ENCODE measurements at places on chromosomes 16 and 17.
A peak's percentile ranks its signal among the peaks of the same experiment; 100 is the strongest.

- DNase-seq, result no peak
These were observed 4.2 kb downstream of the SHISA6 start for GRCh38 chr17:11245187-11245586.

GRCh38 chr17:41635121-41636097 is 11.0 kb upstream of the KRT17 start:
- DNase-seq, result no peak

DNA sequence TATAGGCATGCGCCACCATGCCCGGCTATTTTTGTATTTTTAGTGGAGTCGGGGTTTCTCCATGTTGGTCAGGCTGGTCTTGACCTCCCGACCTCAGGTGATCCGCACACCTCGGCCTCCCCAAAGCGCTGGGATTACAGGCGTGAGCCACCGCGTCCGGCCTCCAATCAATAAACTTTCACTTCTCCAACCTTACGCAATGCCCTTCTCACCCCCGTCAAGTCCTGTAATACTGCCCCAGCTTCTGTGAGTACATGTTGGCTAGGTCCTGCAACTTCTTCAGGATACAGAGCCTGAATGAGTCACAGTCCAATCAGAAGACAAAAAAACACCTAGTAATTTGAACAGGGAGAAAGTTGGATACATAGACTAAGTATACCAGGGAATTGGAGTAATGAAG is 47.1 kb upstream of the PHOSPHO1 start:
- peak; percentile 42 for DNase-seq

GRCh38 chr16:14249291-14250032 is 178.3 kb downstream of the MRTFB start:
- peak; percentile 44 for DNase-seq

GRCh38 chr16:88846088-88846487 is 10.7 kb downstream of the GALNS start:
- no peak for DNase-seq

DNA sequence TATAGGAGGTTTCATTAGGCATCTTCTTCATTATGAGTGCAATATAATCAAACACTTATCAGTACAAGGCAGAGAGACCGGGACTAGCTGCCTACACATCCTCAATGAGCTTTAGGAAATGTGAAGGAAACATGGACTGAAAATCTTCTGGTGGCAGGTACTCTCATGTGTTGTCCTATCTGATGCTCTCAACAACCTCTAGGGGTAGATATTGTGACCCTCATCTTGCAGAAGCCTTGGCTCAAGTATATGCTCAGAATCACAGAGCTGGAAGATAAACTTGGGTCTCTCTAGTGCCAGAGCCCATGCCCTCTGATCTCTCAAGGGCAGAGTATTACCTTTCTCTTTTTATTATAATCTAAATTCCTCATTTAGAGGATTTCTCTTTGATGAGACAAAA is 181.6 kb upstream of the C17orf78 start:
- no peak for DNase-seq

- DNase-seq, result no peak
These were observed 6.8 kb downstream of the SLC35B1 start for GRCh38 chr17:49700960-49701359.

DNA sequence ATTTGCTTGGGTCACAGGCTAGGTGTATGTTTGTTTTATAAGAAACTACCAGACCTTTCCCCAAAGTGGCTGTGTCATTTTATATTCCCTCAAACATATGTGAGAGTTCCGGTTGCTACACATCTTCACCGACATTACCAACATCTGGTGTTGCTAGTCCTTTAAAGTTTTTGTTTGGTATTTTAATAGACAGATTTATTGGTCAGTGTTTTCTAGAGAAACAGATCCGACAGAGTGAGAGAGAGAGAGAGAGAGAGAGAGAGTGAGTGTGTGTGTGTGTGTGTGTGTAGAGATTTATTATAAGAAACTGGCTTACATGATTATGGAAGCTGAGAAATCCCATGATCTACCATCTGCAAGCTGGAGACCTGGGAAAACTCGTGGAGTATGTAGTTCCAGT is 31.0 kb downstream of the LDHD start:
- DNase-seq, result no peak

DNA sequence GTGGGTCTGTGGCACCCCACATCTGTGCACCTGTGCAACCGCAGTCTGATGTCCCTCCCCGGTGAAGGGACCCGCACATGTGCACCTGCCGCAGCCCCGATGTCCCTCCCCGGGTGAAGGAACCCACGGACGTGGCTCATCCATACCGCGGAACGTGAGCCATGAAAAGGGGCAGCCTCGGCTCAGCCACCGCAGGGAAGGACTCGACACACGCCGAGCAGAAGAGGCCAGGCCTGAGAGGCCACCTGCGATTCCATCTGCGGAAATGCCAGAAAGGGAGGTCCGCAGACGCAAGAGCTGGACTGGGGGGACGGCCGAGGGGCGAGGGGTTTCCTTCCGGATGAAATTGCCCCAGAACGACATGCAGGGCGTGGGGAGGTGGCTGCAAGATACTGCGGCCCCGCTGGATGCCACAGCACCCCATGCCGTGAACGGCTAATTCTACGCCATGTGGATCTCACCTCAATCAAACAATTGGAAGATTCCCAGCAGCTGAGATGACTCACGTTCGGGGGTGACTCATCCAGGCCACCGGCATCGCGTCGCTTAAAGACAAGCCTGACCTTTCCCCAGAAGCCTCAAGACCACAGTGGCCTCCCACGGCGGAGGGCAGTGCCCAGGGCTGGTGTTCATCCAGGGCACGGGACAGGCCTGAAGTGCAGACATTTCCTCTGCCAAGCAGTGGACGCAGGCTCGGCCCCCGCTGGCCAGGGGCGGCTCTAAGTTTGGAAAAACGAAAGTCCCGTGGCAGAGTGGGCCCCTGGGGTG is 21.0 kb downstream of the SOX8 start:
- no peak for DNase-seq

DNA sequence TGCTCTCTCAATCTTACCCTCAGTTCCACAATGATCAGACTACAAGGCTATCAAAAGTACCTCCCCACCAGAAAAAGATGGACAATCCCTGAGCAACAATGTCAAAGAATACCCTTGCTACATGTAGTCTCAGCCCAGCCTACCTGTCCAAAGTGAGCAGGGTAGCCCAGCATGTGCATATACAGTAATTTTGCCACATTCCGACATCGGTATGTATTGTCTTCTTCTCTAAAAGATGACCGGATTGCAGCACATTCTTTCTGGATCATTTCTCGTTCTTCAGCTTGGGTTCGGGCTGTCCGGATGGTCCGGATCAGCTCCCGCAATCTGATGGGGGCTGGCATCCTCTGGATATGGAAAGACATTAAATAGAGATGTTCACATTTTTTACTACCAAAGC is 19.5 kb downstream of the AP1G1 start:
- no peak for DNase-seq

DNA sequence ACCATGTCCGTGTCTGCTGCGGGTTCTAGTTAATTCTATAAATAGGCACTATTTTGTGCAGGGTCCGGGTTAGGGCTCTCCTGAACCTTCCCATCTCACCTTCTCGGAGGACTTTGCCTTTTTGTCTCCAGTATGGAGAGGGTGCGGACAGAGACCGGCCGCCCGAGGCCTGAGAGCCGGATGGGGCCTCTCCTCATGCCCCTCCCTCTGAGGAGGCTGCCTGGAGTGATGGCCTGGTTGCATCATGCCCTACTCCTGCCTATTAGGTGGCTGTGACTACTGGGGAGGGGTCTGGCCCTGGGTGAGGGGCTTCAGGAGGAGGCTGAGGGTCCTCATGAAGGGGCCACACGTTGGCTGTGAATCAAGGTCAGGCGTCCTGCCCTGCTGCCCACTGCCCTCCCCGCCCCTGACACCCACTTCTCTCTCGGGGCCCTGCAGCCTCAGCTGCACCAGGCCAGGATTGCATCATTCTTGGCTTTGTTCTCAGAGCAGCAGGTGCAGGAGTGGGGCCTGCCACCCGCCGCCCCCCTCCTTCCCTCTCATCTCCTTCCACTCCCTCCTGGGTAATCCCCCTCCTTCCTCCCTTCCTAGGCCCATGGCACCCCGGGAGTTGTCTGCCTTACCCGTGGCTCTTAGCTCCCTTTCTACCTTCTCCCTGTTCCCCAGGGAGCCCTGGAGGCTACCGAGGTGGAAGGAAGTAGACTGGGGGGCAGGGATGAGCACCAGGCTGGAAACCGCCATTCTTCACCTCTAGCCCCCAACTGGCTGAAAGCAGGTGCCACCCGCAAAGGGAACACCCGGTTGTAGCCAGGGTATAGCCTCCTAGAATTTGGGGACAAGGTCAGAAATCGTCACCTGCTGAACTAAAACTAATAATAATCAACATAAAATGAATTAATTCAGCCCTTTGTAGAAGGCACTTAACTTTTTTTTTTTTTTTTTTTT is 12.7 kb upstream of the ARHGAP23 start:
- DNase-seq, result no peak

DNA sequence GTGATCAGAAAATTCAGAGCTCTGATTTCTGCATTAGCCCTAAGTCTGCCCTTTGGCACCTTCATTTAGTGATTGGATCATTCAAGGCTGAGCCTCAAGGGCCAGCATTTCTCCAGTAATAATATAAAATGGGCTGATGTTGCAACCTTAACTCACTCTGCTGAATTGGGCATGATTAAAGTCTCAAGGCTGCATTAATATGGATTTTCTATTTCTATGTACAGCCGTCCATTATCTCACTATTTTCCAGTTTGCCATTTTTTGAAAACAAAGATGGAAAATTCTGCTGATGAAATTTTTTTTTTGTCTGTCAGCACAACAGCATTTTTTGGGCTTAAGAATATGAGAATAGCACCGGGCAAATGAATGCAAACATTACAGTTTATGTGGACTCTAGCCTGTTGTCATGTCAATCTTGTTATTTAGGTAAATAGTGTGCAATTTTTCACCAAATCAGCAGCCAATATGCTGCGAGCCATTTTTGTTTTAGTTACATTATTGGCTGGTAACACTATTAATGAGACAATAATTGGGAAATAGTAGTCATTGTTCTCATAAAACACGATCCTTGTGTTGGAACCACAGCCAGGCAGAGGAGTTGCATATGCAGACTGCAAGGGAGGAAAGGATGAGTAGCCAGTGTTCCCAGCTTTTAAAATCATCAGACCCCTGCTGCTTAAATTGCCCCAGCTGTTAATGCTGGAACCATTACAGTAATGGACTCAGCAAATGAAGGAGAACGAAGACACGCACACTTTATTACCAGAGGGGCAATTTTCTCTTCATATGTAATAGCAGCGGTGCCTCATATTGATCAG is 10.5 kb downstream of the FTO start:
- no peak for DNase-seq

DNA sequence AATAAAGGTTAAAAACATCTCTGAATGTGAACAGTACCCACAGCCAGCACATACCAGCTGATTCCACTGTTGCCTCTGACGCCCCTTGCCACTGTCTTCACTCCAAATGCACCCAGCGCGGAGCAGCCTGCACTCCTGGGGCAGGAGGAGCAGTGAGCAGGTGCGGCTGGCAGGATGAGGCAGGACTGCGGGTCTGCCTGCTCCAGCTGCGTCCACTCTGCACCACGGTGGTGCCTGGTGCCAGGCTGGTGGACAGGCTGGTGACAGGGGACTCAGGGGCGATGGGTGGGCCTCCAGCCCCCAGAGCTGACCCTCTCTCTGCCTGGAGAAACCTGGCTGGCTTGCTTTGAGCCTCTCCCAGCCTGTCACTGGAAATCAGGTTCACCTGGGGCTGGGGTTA is 9.4 kb downstream of the RAB40B start:
- no peak for DNase-seq

DNA sequence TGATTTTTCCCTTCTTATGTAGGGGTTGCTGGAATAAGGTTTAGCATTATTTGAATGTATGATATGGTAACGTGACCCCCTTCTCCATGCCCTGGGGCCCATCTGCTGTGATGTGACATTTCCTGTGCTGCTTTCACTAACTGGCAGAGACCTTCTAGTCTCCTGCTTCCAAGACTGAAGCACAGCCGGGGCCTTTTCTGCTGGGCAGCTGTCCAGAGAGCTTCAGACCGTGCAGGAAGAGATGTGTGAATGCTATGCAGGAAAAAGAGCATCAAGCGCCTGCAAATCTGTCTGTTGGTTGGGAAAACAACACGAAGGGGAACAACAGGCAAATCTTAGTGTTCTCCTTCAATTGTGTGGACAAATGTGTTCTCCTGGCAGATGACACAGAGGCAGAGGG is 128.5 kb downstream of the SPACA3 start:
- DNase-seq, result no peak

GRCh38 chr17:80952291-80952690 is 39.4 kb upstream of the CHMP6 start:
- no peak for DNase-seq

- no peak for DNase-seq
These were observed 161.8 kb downstream of the RPTOR start for GRCh38 chr17:80706463-80706867.

DNA sequence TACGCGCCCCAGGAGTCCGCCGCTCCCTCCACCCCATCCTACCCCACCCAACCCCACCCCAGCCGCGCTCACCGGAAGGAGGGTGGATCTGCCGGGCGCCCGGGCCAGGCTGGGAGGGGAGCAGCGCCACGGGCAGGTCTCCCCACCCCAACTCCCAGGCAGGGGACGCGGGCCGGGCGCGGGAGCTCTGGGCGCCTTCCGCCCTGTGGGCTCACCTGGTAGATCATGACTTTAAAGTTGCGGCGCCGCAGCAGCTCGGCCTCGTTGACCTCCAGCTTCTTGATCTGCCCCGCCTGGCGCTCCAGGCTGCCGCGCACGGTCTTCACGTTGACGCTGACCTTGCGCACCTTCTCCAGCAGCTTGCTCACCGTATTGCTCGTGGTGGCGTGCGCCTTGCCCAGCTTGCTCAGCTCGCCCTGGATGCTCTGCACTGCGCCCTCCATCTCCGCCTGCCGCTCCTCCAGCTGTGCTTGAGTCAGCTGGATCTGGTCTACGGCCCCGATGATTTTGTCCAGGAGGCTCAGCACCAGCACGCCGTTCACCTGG is 571 bp downstream of the CAVIN1 start:
- DNase-seq, result no peak

DNA sequence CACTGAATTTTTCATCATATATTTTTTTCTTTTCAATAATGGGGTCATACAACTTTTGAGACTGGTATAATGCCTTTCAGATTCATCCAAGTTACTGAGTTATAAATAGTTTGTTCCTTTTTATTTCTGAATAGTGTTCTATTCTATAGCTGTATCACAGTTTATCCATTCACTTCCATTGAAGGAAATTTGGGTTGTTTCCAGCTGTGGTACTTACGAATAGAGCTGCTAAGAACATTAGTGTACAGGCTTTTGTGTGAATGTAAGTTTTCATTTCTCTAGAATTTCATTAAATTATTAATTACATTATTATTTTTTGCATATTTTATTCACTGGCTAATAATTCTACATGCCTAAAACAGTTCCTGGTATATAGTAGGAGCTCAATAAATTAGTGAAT is 52.9 kb downstream of the SNTB2 start:
- no peak for DNase-seq

DNA sequence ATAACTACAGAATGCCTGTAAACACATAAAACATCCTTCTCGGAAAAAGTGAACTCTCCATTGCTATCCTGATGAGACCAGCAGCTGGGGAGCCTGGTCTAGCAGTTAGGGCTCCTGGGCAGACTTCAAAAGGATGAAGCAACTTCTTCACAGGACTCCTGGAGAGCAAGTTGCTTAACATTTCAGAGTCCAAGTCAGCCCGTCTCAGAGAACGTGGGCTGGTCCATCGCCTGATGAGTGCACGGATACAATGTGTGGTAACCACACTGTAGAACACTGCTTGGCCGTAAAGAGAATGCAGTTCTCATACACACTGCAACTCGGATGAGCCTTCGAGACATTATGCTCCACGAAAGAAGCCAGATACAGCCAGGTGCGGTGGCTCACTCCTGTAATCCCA is 52.7 kb downstream of the TMEM235 start:
- peak; percentile 91 for DNase-seq

Data from CD14-positive monocyte (primary cell).